Astrocyte of the hippocampus (primary cell): ENCODE measurements at places on chromosomes 12 and 14.
A peak's percentile ranks its signal among the peaks of the same experiment; 100 is the strongest.

- no peak for DNase-seq
Observed at GRCh38 chr14:102377696-102378095, 15.0 kb downstream of the TECPR2 start.

GRCh38 chr12:94841177-94841576 lies 162.3 kb downstream of the NDUFA12 start:
- no peak for DNase-seq

DNA sequence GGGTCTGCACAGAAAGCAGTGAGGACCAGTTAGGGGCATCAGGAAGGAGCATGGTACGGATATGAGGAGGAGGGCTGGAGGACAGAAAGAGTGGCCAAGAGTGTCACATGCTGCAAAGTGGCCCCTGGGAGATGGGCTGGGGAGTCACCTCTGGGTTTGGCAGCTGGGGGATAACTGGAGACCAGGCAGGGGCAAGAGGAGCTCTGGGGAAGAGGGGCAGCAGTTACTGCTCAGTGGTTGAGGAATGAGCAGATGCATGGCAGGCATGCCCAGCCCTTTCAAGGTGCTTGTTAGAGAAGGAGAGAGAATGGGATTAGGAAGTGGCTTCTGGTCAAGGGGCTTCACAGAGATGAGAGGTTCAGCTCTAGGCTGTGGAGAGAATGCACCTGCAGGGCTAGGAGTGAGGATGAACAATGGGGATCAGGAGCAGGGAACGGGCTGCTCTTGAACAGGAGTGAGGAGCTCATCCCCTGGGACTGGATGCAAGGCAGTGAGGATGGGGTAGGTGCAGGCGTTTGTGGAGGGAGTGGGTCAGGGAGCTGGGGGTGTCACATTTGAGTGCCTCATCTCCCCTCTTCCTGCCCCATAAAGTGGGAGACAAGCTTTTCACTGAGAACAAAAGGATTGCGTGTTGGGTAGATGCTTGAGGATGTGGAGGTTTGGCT lies 127.5 kb downstream of the PAPOLA start:
- no peak for DNase-seq

DNA sequence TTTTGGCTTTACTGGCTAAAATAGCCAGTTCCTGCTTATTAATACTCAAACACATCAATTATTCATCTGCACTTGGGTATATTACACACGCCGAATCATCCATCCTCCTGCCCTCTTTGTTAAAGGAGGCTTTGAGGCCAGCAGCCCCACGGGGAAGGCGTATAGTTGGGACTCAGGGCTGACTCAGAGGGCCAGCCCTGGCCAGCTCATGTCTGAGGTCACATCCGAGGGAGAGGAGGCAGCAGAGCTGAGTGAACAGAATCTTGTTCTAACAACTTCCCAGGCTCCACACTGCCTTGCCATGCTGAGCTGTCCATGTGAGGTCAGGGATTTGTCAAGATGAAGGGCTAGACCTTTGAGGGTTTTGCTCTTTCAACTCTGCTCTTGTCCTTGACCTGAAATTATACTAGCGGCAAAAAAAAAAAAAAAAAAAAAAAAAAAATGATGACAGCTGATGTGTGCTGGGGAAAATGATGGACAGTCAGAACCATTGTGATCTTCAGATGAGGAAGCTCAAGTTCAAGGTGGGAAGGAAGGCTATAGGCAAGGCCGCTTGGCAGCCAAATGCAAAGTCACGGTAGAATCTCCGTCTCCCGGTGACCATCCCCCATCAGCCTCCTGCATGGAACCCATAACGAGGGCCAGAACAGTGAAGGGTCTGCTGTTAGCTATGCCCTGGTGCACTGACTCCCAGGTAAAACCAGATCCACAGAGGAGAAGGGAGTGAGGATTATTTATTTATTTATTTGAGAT lies 12.5 kb upstream of the MARK3 start:
- DNase-seq, result peak; percentile 92

- DNase-seq, result no peak
Observed at GRCh38 chr12:54032086-54032619, 697 bp upstream of the HOXC5 start.

DNA sequence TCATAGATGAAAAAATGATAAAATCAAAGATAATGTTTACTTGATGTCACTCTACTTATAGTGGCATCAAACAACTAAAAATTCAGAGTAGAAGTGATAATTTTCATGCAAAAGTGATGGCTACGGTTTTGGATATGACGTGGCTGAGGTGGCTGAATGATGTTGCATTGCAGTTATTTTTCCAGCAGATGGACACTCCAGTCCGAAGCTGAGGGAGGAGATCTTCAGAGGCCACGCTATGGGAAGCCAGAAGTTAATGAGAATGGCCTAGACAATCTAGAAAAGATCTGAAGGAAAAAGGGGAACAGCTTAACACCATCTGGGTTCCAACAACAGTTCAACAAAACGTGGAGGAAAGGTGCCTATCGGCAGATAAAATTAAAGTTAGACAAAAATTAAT lies 279.8 kb downstream of the SOX5 start:
- DNase-seq, result no peak

GRCh38 chr12:104680070-104680469 lies 223.3 kb downstream of the CHST11 start:
- DNase-seq, result no peak

DNA sequence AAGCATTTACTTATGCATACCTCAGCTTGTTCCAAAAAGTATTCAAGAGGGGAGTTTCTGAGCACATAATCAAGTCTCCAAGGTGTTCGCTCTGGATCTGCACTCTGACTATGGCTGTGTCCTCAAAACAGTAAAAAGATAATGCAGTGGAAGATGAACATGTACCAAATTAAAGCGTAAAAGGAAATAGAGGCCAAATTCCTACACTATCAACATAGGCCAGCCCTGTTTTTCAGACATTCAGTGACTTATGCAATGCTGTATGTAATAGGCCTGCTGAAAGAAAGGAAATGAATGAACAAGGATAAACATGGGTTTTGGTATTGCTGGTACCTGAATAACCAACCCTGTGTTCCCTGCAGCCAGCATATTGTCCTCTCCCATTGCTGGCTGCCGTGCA lies 115.7 kb downstream of the SAMD4A start:
- DNase-seq, result no peak

DNA sequence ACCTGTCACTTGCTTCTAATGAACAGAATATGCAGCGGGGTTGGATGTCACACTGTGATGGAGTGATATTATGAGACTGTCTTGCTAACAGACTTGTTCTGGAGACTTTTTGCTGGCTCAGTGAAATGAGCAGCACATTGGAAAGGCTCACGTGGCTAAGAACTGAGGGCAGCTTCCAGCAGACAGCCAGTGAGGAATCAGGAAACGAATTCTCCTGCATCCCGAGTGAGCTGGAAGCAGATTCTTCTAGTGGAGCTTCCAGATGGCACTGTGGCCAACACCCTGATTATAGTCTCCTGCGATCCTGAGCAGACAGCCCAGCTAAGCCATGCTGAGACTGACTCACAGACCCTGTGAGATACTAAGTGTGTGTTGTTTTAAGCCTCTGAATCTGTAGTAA lies 16.1 kb upstream of the TSPAN9 start:
- peak; percentile 45 for DNase-seq

DNA sequence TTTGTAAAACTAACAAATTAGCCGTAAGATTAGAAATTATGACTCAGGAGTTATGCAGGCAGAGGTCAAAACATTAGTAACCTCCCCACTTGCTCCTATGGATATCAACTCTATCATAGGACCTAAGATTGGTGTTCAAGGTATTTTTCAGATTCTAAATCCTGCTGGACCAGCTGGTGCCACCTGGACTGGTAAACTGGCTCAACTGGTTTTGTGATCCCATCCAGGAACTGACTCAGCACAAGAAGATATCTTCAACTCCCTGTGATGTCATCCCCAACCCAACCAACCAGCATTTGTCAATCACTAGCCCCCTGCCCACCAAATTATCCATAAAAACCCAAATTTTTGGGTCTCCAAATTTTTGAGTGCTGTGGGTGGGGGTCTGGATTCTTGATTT lies 98.1 kb upstream of the OR4E1 start:
- DNase-seq, result no peak

- DNase-seq, result no peak
Observed at GRCh38 chr12:25376407-25376806, 125.7 kb upstream of the KRAS start.

- peak; percentile 73 for DNase-seq
Observed at GRCh38 chr14:74804219-74804825, 41.2 kb downstream of the YLPM1 start.

- DNase-seq, result no peak
Observed at GRCh38 chr14:101953151-101953550, 11.2 kb upstream of the DYNC1H1 start.
